ENCODE measurements at places on chromosomes 7 and 10. TPM values are rescaled to one million over a fixed set of nuclear protein-coding genes. Genes with fewer than 3 reads are reported as not detected.

Gene CALCR
- total RNA-seq = not detected

Gene UPK3B
- 20.2 TPM for total RNA-seq

Gene SLC18A3
- total RNA-seq = not detected

Gene WEE2
- not detected for total RNA-seq

Gene ABCB1
- 0.09 TPM for total RNA-seq

Gene ETV1
- total RNA-seq = 3.6 TPM

Gene HOXA11
- total RNA-seq = 0.65 TPM

Gene LMBR1
- total RNA-seq = 32.4 TPM

Gene SEC23IP
- total RNA-seq = 52.5 TPM

Gene UNC5B
- total RNA-seq = 0.87 TPM

Gene WNT8B
- 0.07 TPM for total RNA-seq

Gene NUTM2A
- total RNA-seq = 0.07 TPM

Gene ACTL6B
- total RNA-seq = not detected

Gene PTF1A
- total RNA-seq = not detected

Gene SFMBT2
- 14.9 TPM for total RNA-seq

Gene NHLRC2
- total RNA-seq = 7.0 TPM

Gene OR9A2
- total RNA-seq = not detected

Gene NKX2-3
- 0.06 TPM for total RNA-seq

Gene PLAC9
- total RNA-seq = not detected

Gene HYAL4
- total RNA-seq = not detected

Gene COMMD3
- 47.8 TPM for total RNA-seq

Gene YAE1
- 20.6 TPM for total RNA-seq

Gene MACC1
- not detected for total RNA-seq

Gene VAX1
- 1.3 TPM for total RNA-seq

Gene UPF2
- 17.2 TPM for total RNA-seq

Gene OR9A4
- total RNA-seq = not detected

Gene NEUROD6
- not detected for total RNA-seq

Gene HABP2
- 0.13 TPM for total RNA-seq

Gene FBXO24
- total RNA-seq = 0.12 TPM

Gene ZPBP
- not detected for total RNA-seq

All from A549 treated with DMSO at 1 μM for 4 hours (cell line).